ENCODE measurements at places on chromosomes 2 and 18.

- DNase-seq: peak; percentile 12
Measured at GRCh38 chr2:121197369-121198091, 87.5 kb downstream of the TFCP2L1 start.

GRCh38 chr2:134705861-134706586 is 12.8 kb downstream of the TMEM163 start:
- DNase-seq: no peak

- DNase-seq: peak; percentile 99
Measured at GRCh38 chr2:144183727-144184126, 336.2 kb downstream of the ZEB2 start.

DNA sequence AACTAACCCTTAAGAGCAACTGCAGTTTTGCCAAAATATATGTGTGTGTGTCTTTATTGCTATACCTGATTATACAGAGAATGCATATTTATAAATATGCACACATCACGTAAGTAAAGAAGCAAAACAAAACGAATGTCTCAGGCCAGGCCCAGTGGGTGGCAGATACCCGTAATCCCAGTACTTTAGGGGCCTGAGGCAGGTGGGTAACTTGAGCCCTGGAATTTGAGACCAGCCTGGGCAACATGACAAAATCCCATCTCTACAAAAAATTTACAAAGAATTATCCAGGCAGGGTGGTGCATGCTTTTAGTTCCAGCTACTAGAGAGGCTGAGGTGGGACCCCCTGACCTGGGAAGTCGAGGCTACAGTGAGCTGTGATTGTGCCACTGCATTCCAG is 745.3 kb downstream of the SATB2 start:
- no peak for DNase-seq

GRCh38 chr2:199668645-199669044 is 182.3 kb downstream of the FTCDNL1 start:
- DNase-seq: no peak

DNA sequence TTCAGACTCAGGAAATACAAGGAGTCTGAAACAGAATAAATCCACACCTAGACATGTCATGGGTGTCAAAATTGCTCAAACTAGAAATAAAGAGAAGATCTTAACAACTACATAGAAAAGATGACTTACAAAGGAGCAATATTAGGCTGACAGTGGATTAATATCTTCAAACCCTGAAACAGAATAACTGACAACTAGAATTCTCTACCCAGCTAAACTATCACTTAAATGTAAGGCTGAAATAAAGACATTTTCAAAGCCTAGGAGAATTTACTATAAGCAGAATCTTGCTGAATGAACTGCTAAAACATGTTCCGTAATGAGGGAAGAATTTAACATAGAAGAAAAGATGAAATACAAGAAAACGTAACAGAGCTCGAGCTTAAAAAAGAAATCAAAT is 168.1 kb downstream of the EHBP1 start:
- no peak for DNase-seq

DNA sequence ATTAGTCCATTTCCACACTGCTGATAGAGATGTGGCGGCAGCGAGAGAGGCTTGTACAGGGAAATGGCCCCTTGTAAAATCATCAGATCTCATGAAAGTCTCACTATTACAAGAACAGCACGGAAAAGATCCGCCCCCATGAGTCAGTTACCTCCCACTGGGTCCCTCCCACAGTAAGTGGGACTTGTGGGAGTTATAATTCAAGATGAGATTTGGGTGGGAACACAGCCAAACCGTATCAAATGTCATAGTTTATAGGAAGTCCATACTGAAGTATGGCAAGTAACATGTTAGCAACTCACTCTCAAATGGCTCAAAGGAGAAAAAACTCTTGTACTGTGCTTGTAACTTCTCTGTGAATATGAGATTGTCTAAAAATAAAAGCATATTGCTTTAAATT is 56.1 kb downstream of the FARP2 start:
- peak; percentile 89 for DNase-seq

GRCh38 chr2:55168221-55169154 is 63.6 kb downstream of the CLHC1 start:
- DNase-seq: peak; percentile 74

- peak; percentile 39 for DNase-seq
Measured at GRCh38 chr2:101387151-101387834, at the start of gene CREG2. TSS of gene CREG2 (minus strand) at chr2:101387503. CDS start at chr2:101387457, 46 bp downstream.

GRCh38 chr2:221137385-221137784 is 434.7 kb downstream of the EPHA4 start:
- no peak for DNase-seq

DNA sequence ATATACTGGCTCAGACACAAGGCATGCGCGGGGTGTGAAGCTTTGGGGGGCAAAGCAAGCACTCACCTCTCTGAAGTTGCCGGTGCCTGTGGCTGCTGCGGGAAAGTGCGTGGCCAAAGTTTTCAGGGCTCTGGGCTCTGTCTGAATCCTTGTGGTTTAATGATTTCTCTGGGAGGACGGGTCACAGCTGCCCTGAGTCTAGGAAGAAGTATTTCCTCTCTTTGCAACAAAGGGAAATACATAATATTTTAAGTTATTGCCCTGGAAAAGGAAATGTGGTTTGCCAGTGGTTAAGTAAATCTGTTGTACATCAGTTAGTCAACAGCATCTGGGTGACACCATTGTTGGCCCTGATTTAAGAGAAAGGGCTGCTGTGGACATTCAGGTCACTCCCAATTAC is 56.7 kb upstream of the ZDBF2 start:
- DNase-seq: peak; percentile 53

GRCh38 chr18:3773303-3773702 is 323.3 kb downstream of the TGIF1 start:
- DNase-seq: no peak

GRCh38 chr2:102139851-102140250 is 2.7 kb upstream of the IL1R1 start:
- peak; percentile 71 for DNase-seq

- DNase-seq: no peak
Measured at GRCh38 chr2:40914666-40915065, 462.8 kb upstream of the SLC8A1 start.

DNA sequence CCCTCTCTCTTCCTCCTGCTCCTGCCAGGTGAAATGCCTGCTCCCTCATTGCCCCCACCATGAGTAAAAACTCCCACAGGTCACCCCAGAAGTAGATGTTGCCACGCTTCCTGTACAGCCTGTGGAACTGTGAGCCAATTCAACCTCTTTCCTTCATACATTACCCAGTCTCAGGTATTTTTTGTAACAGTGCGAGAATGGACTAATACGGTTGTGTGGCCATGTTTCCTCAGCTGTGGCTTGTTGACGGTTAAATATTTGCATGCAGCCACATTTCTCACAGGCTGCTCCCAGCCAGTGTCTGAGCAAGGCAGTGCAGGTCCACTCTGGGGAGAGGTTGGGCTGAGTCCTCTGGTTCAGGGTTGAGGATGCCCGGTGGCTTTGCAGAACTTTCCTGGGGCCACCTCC is 27.8 kb upstream of the COPS8 start:
- DNase-seq: no peak

DNA sequence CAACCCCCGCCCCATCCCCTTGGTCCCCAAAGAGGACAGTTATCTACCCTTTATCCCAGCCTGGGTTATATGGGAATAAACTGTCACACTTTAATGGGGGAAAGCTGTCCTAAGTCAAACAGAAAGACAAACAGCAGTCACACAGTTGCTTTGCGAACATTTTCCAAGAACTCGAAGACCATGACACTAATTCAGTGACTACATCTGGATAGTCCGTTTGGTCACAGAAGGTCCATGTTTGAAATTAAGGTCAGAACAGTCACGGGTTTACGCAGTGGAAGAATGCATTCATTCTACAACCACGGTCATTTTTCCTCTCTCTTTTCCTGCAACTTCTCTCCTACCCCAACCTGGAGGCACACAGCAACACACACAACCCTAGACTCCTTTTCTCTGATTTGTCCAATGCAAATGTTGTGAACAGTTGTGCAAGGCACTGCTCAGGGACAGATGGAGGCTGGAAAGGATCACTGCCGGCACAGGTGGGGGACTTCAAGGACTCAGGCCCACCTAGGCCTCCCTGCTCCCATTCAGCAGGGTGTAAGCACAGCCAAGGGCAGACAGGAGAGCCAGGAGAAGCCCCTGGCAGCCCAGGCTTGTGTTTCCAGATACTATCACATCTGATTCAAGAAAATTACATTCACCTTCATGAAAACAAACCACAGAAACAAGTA is 39.9 kb downstream of the ZNF516 start:
- no peak for DNase-seq

GRCh38 chr2:176414641-176415040 is 145.4 kb downstream of the MTX2 start:
- DNase-seq: no peak
